ELR (cell line): ENCODE measurements at places on chromosomes 12 and 14.

GRCh38 chr14:56328021-56328420 lies 209.8 kb downstream of the PELI2 start:
- no peak for DNase-seq

DNA sequence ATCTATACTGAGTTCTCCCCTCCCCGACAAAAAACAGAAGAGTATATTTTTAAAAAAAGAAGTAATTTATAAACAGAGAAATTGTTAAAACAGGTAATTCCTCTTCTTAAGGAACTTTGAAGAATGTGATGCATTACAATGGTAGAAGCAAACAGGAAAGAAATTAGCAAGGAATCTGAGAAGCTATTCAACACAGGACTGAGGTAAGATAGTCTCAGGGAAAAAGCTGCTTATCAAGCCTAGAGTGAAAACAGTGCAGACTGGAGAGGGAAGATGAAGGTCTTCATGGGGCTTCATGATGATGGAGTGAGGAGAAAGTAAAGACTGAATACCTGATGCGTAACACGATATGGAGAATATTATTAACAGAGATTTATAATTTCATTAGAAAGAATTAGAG lies 880.0 kb downstream of the SLC16A7 start:
- no peak for DNase-seq

DNA sequence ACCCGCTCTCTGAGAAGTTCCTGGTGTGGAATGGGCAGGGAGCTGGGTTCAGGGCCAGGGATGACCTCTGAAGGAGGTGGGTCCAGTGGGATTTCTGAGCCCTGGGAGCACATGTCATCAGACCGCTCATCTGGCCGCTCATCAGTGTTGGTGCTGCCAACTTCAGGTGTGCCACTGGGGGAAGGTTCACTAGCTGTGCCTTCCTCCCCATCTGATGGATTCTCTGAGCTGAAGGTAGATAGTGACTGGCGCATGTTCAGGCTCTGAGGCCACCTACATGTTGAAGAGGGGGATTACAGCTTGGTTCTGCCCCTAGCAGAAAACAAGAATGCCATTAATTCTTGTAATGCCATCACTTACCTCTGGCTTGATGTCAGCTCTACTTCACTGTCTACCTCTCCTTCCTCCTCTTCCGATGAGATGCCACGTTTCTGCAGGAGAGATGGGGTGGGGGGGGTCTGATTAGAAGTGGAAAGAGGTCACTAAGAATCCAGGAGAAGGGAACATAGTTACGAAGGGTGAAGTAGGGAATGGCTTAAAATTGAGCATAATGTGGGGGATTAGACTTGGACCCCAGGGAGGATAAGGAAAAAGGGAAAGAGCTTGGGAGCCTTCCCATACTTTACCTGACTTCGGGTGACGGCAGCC lies 17.2 kb downstream of the MAP3K12 start:
- peak; percentile 65 for DNase-seq

- DNase-seq: no peak
Observed at GRCh38 chr12:104054681-104055346, 4.8 kb upstream of the GLT8D2 start.

DNA sequence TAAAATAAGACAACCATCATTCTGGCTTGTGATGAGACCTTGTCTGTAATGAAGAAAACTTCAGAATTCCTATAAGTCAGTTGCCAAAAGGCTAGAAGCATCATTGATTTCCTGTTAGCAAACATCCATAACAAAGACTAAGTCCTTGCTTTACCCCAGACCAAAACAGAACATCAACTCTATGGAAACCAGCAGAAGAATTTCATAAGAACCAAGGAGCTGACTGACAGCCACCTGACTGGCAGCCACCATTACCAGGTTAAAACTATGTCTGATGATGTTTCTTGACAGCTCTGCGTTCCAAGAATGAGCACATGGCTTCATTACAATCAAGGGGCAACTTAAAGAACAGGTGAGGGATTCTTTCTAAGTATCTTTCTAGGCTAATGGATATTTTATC lies 29.3 kb downstream of the HECTD4 start:
- no peak for DNase-seq

GRCh38 chr12:128817111-128818015 lies 6.4 kb downstream of the SLC15A4 start:
- peak; percentile 5 for DNase-seq

DNA sequence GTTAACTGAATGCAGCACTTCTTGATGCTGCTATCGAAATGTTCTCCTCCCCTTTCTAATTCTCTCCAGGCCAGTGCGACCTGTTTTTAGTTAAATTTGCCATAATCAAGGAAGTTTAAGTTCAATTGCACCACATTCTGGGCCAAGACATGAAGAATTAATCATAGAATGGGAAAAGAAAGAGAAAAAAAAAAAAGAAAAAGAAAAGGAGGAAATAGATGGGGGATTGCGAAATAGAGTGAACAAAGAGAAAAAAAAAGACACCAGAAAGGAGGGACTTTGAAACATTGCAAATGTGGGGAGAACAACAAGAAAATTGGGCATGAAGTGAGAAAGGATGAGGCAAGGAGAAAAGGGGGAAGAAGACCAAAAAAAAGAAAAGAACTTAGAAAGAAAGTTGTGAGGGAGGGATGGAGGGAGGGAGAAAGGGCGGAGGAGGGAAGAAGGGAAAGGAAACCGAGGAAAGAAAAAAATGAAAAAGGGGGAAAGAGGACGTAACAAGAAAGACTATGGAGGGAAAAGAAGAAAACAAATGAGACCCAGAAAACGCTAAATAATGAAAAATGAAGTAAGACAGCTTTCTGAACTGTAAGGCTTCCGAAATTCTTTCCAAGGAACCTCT lies 32.8 kb upstream of the TBX5 start:
- DNase-seq: no peak

GRCh38 chr12:28622406-28622805 lies 432.1 kb downstream of the CCDC91 start:
- peak; percentile 37 for DNase-seq

DNA sequence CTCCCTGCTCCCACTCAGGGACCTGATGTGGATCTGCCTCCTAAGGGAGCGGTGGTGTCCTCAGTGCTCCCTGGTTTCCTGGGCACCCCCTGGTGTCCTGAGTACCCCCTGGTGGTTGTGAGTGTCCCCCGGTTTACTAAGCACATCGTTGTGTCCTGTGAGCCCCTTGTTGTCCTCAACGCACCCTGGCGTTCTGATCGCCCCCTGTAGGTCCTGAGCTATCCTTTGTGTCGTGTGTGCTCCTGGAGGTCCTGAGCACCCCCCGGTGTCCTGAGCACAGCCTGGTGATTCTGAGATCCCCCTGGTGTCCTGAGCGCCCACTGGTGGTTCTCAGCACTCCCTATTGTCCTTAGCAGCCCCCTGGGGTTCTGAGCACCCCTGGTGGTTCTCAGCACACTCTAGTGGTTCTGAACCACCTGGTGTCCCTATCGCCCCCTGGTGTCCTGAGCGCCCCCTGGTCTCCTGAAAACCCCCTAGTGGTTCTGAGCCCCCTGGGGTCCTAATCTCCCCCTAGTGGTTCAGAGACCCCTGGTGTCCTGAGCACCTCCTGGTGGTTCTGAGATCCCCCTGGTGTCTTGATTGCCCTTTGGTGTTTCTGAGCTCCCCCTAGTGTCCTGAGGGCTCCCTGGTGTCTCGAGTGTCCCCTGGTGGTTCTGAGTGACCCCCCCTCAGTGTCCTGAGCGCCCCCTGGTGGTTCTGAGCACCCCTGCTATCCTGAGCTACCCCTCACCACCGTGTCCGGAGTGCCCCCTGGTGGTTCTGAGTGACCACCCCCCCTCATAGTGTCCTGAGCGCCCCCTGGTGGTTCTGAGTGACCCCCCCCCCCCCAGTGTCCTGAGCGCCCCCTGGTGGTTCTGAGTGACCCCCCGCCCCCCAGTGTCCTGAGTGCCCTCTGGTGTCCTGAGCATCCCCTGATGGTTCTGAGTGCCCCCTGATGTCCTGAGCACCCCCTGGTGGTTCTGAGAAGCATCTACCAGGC lies 615.1 kb downstream of the TMEM121 start:
- DNase-seq: no peak

DNA sequence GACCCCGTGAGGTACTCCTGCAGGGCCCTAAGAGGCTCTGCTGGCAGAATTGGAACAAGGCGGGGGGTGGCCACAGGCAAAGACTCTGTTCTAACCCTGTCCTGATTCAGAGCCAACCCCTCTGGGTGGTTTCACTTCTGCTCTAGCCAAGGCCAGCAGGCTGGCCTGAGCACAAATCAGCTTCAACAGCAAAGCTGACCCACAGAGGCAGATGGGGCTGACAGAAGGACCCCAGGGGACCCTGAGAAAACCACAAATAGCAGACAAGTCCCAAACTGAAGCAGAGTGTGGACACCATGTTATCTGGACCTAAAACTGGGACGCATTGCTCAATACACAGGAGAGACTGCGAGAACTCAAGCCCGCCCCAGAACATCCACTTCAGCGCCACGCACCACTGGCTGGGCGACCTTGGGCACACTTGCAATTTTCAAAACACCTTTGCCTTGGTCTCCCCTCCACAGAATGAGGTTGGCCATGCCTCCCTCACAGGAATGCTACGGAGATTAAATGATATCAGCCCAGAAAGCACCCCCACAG lies 76.4 kb upstream of the DICER1 start:
- no peak for DNase-seq

DNA sequence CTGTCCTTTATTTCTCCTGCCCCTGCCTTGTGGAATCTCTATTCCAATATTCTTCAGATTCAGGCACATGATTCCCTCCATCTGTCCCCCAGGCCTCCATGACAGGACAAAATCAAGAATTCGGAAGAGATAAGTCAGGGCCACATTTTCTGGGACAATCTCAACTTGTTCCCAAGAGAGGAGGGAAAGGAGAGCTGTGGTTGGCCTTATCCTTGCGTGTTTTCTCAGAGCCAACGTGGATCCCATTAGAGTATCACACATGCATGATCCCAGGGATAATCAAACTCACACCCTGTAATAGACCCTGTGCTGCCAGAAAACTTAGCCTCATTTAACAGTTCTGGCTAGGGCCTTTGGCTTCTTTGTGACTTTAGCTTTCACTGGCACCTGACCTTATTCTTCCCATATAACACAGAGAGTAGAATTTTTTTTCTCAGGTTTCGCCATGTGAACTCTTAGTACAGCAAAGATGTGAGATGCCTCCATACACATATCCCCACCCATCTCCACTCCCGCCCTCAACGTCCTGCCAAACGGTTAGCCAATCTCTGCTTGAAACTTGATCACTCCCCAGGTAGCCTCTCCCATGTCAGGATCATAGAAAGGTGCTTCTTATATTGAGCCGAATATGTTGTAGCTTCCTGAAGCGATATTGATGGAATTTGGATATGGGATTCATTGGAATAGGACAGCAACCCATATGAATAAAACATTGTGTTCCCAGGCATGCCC lies 6.7 kb upstream of the KRT1 start:
- DNase-seq: no peak

- no peak for DNase-seq
Observed at GRCh38 chr12:47882781-47883546, 21.8 kb downstream of the VDR start.

DNA sequence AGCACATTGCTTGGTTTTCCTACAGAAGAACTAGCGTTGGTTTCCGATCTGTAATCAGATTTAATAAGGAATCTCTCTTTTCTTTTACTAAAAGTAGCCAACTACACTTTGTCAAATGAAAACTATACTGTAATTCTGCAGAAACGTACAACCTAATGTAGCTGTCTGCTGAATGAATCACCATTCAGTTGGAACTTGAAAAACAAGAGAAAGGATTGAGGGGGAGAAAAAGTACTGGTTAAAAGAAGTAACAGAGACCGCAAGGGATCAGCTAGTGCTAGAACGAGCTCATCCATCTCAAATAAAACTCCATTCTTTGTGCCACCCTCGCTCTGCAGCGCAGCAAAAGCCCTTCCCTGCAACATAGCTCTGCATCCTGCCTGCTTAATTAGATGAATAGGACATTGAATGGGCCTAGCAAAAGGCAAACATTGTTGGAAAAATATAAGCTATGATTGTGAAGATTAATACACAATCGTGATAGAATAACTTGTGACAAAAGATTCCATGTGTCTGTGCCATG lies 2.6 kb downstream of the GARIN2 start:
- no peak for DNase-seq

- DNase-seq: no peak
Observed at GRCh38 chr14:100818221-100818699, 7.7 kb upstream of the MEG3 start.

GRCh38 chr12:26054383-26054782 lies 70.5 kb downstream of the BHLHE41 start:
- no peak for DNase-seq

GRCh38 chr14:105287249-105288102 lies 13.3 kb downstream of the BRF1 start:
- DNase-seq: no peak

DNA sequence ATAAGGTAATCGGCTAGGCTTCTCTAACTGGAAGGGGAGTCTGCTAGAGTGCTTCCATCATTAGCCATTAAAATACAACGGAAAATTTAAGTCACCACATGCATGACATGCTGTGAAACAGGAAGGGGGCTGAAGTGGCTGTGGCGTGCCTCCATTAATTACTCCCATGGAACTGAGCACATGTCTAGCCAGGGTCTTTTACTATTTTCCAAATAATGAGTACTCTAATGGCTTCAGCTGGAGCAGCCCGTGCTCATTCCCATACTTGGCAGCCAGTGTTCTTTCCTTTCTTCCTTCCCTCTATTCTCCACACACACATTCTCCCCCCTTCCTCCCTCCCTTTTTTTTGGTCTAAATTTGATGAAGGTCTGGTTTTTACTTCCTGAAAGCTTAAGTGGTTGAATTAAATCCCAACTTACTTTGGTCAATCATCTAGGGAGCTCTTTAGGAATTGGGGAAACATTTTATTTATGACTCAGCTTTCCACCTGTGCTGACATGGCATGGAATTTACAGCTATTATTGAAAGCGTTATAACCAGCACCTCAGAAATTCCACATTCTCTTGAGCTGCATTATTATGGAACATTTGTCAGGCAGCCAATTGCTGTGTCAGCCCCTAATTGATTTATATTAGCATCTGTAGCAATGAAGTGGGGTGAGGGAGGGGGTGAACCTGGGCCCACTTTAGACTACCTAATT lies 72.3 kb downstream of the LRIG3 start:
- DNase-seq: no peak

GRCh38 chr12:90916516-90916915 lies 38.5 kb downstream of the CCER1 start:
- DNase-seq: no peak

GRCh38 chr14:70887737-70888499 lies 19.3 kb upstream of the PCNX1 start:
- peak; percentile 35 for DNase-seq

DNA sequence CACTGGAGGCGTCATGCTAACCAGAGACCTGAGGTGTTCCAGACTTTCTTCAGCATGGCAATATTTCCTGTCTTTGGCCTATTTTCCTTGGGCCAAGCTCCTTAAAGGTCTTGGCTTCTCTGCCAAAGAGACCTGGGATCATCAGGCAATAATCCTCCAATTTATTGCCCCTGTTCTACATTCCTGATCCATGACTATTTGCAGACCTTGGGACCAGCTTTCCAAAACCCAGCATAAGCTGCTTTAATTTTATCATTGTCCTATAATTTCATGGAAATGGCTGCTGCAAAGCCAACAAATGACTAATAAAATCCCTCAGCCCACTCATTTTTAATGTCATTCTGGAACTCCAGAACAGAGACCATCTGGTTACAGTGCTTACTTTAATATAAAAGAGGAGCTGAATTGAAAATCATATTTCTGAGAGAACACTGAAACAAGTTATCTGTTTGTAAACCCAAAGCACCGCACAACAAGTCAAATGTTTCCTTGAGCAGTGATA lies 166.9 kb upstream of the BTG1 start:
- no peak for DNase-seq
